SJSA1 (cell line): ENCODE measurements at places on chromosomes 13 and 19.

GRCh38 chr13:41639237-41639904 lies 182.0 kb downstream of the RGCC start:
- no peak for DNase-seq

GRCh38 chr19:30367006-30367405 lies 5.2 kb upstream of the ZNF536 start:
- DNase-seq = no peak

- DNase-seq = no peak
These were observed 34.0 kb downstream of the VAV1 start for GRCh38 chr19:6806488-6806887.

DNA sequence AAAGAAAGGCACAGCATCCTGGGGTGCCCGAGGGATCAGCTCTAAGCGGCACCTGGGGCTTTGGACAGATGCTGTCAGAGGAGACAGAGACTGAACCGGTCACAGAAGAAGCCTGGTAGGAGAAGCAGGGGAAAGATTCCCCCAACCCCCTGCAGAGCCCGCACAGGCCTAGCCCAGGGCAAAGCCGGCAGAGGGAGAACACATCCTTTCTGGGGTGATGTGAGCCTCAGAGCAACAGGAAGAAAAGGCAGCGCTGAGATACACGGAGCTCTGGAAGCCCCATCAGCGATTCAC lies 101.2 kb downstream of the CRYL1 start:
- no peak for DNase-seq

- no peak for DNase-seq
These were observed 14.4 kb downstream of the AMER2 start for GRCh38 chr13:25157681-25158080.

- no peak for DNase-seq
These were observed 167.2 kb upstream of the KLF12 start for GRCh38 chr13:74301258-74301935.

DNA sequence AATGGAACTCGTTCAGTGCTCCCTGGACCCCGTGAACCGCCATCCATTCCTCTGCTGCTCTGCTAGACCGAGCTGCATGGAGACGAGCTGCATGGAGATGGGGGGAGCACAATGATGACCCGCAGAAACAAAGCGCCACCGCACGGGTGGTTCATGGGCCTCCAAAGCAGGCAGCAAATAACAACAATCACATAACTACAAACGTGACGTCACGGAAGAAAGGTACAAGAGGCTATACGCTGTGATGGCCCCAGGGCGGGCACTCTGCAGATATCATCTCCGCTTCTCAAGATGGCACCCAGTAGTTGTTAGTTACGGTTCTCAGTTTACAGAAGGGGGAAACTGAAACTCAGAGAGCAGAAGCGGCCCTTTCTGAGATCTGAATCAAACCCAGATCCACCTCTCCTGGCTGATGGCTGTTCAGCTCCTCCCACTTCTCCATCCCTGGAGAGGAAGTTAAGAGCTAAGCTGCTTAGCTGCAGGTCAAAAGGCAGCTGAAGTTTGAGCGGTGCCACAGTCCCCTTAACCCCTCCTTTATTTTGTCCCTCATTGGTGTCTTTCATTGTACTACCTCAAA lies 1.7 kb downstream of the ATP13A1 start:
- DNase-seq = no peak
